A673 (cell line): ENCODE measurements at places on chromosomes 6 and 20. TPM values are rescaled to one million over a fixed set of nuclear protein-coding genes. Genes with fewer than 3 reads are reported as not detected.

DNA sequence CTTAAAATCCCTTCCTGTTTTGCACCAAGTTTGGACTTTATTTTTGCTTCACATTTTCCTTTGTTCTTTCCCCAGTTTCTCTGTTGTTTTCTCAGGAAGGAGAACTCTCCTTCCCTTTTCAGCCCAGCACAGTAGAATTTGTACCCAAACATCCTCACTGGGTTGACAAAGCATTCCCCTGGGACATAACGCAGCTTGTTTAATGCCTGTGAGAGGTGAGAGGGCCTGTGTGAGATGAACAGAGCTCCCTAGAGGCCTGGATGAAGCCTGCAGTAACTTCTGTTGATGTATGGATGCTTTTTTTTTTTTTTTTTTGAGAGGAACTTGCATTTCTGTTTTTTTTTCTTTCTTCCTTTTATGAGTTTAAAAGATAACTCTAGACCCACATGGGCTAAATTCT lies 104.9 kb upstream of the SLC22A23 start:
- peak; percentile 39 for DNase-seq
- no peaks in the 10 kb centered on the region for H3K36me3 ChIP-seq
- no peak overlapping the region for H3K27ac ChIP-seq
- H3K27me3 ChIP-seq: no peaks in the 10 kb centered on the region

DNA sequence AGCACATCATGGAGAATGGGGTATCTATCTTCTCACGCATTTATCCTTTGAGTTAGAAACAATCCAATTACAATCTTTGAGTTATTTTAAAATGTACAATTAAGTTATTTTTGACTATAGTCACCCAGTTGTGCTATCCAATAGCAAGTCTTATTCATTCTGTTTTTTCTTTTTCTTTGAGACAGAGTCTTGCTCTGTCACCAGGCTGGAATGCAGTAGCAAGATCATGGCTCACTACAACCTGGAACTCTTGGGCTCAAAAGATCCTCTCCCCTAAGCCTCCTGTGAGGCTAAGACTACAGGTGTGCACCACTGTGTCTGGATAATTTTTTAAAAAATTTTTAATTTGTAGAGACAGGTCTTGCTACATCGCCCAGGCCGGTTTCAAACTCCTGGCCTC lies 201.5 kb upstream of the ZNF217 start:
- H3K36me3 ChIP-seq: no peaks in the 10 kb centered on the region
- H3K27ac ChIP-seq: no peak overlapping the region
- H3K4me1 ChIP-seq: peaks cover 5% of the 10 kb centered on the region
- no peak overlapping the region for H3K4me3 ChIP-seq

- no peak overlapping the region for H3K4me3 ChIP-seq
- no peaks in the 10 kb centered on the region for H3K27me3 ChIP-seq
- no peaks in the 10 kb centered on the region for H3K4me1 ChIP-seq
- H3K27ac ChIP-seq: no peak overlapping the region
- no peaks in the 10 kb centered on the region for H3K36me3 ChIP-seq
- no peak for DNase-seq
Measured at GRCh38 chr6:39765508-39766065, 26.6 kb upstream of the DAAM2 start.

The CALHM5 gene
- total RNA-seq: 0.26 TPM in 2 replicates

DNA sequence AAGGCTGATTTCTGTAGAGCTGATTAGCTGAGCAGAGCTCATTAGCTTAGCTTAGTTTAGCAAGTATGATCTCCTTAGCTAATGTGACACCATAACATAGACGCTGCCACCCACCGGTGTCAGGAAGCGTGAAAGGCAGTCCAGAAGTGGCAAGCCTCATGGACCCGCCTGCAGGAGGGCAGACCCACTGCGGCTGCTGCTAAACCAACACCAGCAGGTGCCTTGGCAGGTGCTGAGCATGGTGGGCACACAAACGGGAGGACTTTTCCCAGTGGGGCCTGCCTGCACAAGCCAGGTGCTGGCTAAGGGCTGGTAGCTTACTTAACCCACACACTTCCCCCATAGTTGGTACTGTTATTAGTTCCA lies 22.7 kb downstream of the ZDHHC14 start:
- no peak overlapping the region for H3K4me3 ChIP-seq
- no peak overlapping the region for H3K27ac ChIP-seq
- H3K27me3 ChIP-seq: no peaks in the 10 kb centered on the region
- H3K4me1 ChIP-seq: no peaks in the 10 kb centered on the region

DNA sequence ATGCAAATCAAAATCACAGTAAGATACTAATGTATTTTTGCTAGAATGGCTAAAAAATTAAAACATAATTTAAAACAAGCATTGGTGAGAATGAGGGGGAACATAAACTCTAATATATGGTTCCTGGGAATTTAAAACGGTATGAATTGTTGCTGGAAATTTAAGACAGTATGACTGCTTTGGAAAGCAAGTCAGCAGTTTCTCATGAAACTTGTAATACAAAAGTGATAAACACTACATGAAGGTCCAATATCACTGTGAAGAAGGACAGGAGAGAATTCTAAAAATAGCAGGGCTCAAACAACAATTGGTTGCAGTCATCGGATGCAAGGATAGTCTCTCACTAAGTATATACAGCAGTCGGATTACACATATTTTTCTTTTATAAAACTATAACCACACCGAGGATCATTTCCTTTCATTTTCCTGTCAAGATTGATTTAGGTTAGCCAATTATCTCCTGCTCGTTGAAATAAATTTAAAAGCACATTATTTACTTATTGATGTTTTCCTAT lies 18.5 kb upstream of the PRSS16 start:
- peaks cover 3% of the 10 kb centered on the region for H3K4me1 ChIP-seq
- peak overlapping the region; percentile 47 for H3K27ac ChIP-seq
- H3K4me3 ChIP-seq: peak overlapping the region; percentile 56
- DNase-seq: no peak

DNA sequence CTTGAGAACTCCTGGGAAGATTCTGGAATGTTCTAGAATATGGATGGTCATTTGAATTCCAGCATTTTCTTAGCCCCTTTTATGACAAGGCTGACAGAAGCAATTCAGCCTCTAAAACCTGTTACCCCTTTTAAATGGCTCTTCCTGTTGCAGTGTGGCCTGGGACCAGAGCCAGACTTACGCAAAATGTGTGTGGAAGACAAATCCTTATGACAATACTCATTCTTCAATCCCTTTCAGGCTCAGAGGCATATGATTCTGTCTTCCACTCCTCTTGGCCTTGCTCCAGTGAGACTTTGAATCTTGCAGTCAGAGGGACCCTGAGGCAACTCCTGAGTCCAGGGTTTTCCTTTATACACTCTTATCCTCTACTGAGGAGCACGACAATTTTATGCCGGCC lies 287.0 kb downstream of the CLIC5 start:
- no peak overlapping the region for H3K4me3 ChIP-seq
- no peaks in the 10 kb centered on the region for H3K27me3 ChIP-seq
- peaks cover 21% of the 10 kb centered on the region for H3K4me1 ChIP-seq
- H3K27ac ChIP-seq: no peak overlapping the region

The GGTLC1 gene
- not detected in 2 replicates for total RNA-seq

GRCh38 chr6:86686496-86686895 lies 250.8 kb upstream of the HTR1E start:
- H3K36me3 ChIP-seq: no peaks in the 10 kb centered on the region
- no peak for DNase-seq
- no peak overlapping the region for H3K4me3 ChIP-seq
- H3K4me1 ChIP-seq: no peaks in the 10 kb centered on the region
- no peak overlapping the region for H3K27ac ChIP-seq

DNA sequence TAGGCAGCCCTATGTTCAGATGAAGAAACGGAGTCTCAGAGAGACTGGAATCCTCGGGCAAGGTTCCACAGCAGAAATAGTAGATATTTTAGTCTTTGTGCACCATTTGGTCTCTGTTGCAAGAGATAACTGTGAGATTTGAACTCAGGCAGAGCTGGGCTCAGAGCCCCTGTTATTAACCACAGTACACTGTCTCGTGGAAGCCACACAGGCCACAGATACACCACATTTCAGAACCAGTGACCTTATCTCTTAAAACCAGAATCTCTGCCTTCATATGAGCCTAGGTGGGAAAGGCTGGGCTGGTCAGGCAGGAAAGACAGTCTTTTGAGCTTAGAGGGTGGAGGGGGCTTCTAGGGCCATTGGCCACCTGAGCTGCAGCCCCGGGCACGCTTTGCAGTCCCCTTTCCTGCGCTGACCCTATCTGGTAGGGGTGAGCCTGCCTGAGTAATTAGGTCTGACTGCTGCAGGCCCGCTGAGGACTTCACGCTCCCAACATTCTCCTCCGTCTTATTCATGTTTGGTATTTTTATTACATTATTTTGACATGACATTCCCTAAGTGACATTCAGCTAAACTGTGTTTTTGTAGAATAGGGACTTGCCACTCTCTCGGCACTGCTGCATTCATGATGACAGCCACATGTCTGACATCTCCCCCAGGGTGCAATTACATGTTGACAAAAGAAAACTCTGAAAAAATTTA lies 71.1 kb downstream of the KCNB1 start:
- H3K27me3 ChIP-seq: peaks cover 32% of the 10 kb centered on the region
- no peaks in the 10 kb centered on the region for H3K36me3 ChIP-seq
- H3K4me3 ChIP-seq: no peak overlapping the region
- no peak for DNase-seq
- no peaks in the 10 kb centered on the region for H3K4me1 ChIP-seq

The CYP24A1 gene
- total RNA-seq: 0.33 and 0.56 TPM in 2 replicates

The SLC25A27 gene
- 0.45 and 0.52 TPM in 2 replicates for total RNA-seq

The ETV7 gene
- total RNA-seq: 0.33 and 0.58 TPM in 2 replicates

DNA sequence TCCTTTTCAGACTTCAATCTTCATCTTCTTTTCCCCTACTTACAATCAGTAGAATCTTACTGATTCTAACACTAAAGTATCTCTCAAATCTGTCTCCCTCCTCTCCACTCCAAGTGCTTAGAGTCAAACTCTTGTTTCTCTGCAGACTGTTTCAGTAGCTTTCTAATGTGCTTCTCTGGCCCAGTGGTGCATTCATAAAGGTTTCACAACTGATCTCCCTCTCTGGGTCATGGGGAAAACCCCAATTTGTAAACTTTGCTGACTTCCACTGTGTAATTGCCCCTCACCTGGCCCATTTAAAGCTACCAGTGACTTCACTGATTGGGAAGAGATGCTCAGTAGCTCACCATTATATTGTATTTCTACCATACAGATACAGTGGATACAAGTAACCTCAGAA lies 183.6 kb downstream of the FAXC start:
- DNase-seq: no peak
- no peaks in the 10 kb centered on the region for H3K27me3 ChIP-seq
- no peaks in the 10 kb centered on the region for H3K36me3 ChIP-seq

The TNFRSF21 gene
- total RNA-seq: 31.3 and 36.0 TPM in 2 replicates

The DPPA5 gene
- total RNA-seq: not detected in 2 replicates

GRCh38 chr20:51760905-51761546 lies 7.2 kb downstream of the ATP9A start:
- DNase-seq: peak; percentile 84
- no peak overlapping the region for H3K4me3 ChIP-seq
- peaks cover 30% of the 10 kb centered on the region for H3K4me1 ChIP-seq
- no peaks in the 10 kb centered on the region for H3K27me3 ChIP-seq
- H3K36me3 ChIP-seq: no peaks in the 10 kb centered on the region
- H3K27ac ChIP-seq: peak overlapping the region; percentile 61

DNA sequence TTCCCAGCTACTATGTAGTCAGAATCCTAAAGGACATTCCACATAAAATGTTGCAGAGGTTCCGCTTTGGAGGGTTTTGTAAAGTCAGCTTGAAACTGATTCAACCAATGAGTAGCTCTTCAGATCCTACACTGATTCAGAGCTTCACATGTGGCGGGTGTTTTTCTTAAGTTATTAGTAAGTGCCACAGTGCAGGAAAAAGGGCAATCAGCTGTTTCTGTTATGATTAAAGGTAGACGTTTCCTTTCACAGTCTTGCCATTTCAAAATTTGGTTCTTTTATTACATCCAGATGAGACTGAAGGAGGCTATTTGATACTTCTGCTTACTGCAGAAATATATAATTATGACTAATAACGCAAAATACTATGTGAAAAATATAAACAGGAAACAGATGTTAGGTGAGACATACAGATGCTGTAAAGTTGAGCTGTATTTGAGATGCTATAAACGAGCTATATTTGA lies 443.9 kb downstream of the CDKAL1 start:
- no peaks in the 10 kb centered on the region for H3K4me1 ChIP-seq
- no peak overlapping the region for H3K27ac ChIP-seq
- no peaks in the 10 kb centered on the region for H3K36me3 ChIP-seq
- no peaks in the 10 kb centered on the region for H3K27me3 ChIP-seq

DNA sequence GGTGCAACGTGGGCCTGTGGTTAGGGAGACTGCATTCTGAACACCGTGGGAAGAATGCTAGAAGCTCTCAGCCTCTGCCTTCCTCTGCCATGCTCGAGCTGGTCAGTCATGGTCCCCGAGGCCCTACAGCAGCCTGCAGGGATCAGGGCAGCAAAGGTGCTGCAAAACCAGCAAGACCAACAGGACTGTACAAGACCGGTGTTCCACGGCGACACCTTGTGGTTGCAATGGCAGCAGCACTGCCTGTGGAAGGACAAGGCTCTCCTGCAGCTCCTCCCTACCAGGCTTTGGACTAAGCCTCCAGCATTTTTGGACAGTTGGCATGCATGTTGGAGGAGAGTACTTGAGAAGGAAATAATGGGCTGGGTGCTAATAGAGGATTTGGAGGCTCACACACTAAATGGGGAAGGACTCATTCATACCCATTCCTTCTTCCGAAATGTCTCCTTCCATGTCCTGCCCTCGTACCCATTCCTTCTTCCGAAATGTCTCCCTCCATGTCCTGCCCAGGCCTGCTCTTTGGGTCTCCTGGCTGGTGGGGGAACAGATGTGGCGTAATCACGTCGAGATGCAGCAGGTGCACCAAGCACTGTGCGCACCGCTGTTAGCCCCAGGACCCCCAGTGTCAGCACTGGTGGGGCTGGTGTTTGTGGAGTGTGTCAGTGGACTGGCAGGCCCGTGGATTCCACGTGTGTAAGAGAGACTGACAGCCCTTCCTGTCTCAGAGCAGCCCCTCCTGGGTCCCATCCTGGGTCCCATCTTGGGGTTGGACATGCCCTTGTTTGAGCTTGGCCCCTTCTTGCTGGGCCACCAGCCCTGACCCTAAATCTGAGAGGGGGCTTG lies 18.6 kb upstream of the MYT1 start:
- H3K27me3 ChIP-seq: peaks cover 4% of the 10 kb centered on the region
- no peaks in the 10 kb centered on the region for H3K4me1 ChIP-seq
- no peak overlapping the region for H3K27ac ChIP-seq

The DST gene
- 71.8 and 73.2 TPM in 2 replicates for total RNA-seq

- H3K36me3 ChIP-seq: no peaks in the 10 kb centered on the region
- peaks cover 16% of the 10 kb centered on the region for H3K4me1 ChIP-seq
- no peaks in the 10 kb centered on the region for H3K27me3 ChIP-seq
- DNase-seq: peak; percentile 82
Measured at GRCh38 chr6:30154709-30155519, 6.1 kb downstream of the TRIM10 start.

GRCh38 chr6:32254761-32255198 lies 30.9 kb upstream of the NOTCH4 start:
- H3K27ac ChIP-seq: no peak overlapping the region
- no peak for DNase-seq
- H3K36me3 ChIP-seq: no peaks in the 10 kb centered on the region
- peak overlapping the region; percentile 33 for H3K4me3 ChIP-seq
- no peaks in the 10 kb centered on the region for H3K27me3 ChIP-seq

GRCh38 chr6:44049163-44049988 lies 77.9 kb downstream of the MRPL14 start:
- no peaks in the 10 kb centered on the region for H3K27me3 ChIP-seq
- no peak overlapping the region for H3K4me3 ChIP-seq
- H3K27ac ChIP-seq: no peak overlapping the region
- no peak for DNase-seq
- H3K36me3 ChIP-seq: no peaks in the 10 kb centered on the region
- H3K4me1 ChIP-seq: peaks cover 13% of the 10 kb centered on the region

The GJA10 gene
- not detected in 2 replicates for total RNA-seq

The CCDC170 gene
- total RNA-seq: 0.17 and 0.55 TPM in 2 replicates
